Stimulated activated CD4-positive, alpha-beta T cell treated with anti-CD3 and anti-CD28 coated beads, Interleukin-15, amount 100 ng/mL, for 48 hours (primary cell): ENCODE measurements at places on chromosomes 16 and 17.
A peak's percentile ranks its signal among the peaks of the same experiment; 100 is the strongest.

- no peak for DNase-seq
Measured at GRCh38 chr16:19908921-19909320, 24.3 kb upstream of the GPRC5B start.

DNA sequence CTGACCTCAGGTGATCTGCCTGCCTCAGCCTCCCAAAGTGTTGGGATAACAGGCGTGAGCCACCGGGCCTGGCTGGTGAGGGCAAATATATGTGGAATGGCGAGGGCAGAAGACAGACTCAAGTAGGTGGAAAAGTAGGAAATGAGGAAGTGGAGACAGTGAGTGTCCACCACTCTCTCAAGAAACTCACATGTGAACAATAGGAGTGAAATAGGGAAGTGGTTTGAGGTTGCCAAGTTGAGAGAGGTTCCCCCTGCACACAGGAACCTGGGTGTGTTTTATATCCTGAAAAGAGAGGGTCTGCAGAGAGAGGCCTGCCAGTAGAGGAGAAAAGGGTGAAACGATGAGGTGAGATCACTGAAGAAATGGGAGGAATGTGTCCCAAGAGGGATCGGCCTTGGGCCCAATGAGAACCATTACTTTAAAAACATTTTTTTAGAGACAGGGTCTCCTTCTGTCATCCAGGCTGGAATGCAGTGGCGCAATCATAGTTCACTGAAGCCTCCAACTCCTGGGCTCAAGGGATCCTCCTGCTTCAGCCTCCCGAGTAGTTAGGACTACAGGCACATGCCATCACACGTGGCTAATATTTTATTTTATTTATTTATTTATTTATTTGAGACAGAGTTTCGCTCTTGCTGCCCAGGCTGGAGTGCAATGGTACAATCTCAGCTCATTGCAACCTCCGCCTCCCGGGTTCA is 17.1 kb upstream of the CORO1A start:
- no peak for DNase-seq

DNA sequence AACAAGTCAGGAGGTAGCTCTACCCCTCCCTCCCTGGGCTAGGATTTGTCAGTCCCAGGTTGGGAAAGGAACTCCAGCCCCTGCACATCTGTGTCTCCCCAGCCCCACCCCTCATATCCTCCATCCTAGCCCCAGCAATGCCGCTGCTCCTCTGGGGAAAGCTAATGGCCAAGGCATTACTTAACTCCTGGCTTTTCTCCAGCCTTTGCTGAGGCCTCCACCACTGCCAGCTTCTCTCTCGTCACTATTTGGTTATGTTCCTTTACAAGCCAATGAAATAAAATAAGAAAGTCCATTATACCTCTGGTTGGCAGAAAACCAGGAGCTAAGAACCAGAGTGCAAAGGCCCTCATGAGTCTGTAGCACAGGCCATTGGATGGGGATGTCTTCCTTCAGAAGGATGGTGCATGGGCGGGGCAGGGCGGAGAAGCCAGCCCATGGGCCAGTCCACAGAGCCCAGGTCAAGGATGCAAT is 171.0 kb downstream of the CCDC182 start:
- DNase-seq: no peak

- DNase-seq: no peak
Measured at GRCh38 chr17:6204203-6204722, 134.1 kb downstream of the WSCD1 start.

DNA sequence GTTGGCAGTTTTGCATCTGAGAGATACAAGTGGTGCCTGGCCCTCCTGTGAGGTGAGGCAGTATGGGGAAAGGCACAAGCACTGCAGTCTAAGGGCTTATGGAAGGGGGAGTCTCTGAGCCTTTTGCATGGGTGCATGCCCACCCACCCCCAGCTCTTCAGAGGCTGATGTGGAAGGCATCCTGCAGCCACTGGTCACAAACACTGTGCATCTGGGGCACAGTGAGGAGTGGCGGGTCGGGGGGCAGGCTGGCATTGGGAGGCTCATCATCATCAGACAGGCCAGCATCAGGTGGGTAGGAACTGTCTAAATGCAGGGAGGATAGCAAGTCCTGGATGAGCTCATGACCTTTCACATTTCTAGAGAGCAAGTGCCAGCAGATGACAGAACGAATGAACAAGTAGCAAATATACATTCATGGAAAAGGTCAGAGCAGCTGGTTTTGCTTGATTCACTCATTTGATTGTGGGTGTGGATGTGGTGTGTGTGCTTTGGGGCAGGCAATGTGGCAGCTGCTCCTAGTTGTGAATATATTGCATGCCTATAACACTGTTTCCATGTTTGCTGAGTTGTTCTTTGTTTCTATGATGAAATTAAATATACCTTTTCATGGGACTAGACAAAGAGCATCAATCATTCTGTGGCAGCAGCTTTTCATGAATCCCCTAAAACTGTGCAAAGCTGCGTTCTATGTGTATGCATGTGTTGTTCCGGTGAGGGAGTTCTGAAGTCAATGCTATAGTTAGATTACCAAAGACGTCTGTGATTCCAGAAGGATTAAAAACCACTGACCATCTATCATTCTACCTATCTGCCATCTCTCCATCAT is 29.2 kb downstream of the TRIM25 start:
- no peak for DNase-seq

DNA sequence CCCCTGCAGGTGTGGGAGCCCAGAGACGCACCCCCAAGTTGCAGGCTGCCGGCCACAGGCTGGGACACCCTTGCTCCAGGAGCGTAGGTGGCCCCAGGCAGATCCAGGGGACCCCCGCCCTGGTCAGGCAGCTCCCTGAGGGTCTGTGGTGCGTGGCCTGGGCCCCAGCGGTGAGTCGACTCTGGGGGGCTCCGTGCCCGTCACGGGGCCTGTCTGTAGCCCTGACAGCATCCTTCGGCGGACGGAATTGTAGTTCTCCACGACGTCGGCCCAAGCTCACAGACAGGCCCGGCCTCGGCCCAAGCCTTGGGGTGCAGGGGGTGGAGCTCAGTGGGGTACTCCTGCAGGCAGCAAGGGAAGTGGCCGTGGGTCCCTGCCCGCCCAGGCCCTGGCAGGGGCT is 82.9 kb downstream of the LMF1 start:
- no peak for DNase-seq

DNA sequence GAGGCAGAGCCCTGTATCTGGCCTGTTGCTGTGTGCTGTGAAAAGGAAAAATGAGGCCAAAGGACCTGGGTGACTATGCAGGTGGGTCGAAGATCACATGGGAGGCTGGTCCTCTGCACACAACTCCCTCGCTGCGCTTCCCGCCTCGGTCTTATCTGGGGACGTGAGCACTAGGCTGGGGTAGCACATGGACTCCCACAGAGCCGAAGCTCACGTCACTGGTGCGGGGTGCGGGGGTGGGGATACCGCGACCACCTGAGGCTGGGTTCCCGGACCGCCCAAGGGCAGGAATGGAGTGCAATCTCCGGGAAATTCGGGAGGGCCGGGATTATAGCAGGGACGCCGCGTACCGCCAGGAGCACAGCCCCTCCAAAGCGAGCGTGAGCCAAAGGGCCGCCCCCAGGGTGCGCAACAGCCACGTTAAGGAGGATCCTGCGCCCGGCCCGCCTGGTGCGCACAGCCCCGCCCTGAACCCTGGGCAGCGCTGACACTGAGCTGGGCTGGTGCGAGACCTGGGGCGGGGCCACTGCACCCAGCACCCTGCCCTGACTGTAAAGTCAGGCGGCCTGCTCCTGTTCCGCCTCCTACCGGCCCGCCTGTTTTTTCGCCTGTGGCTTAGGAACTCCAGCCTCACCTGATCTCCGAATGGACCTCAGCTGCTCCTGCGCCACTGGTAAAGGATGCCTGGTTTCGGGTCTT is 4.8 kb downstream of the MT1A start:
- DNase-seq: peak; percentile 59

DNA sequence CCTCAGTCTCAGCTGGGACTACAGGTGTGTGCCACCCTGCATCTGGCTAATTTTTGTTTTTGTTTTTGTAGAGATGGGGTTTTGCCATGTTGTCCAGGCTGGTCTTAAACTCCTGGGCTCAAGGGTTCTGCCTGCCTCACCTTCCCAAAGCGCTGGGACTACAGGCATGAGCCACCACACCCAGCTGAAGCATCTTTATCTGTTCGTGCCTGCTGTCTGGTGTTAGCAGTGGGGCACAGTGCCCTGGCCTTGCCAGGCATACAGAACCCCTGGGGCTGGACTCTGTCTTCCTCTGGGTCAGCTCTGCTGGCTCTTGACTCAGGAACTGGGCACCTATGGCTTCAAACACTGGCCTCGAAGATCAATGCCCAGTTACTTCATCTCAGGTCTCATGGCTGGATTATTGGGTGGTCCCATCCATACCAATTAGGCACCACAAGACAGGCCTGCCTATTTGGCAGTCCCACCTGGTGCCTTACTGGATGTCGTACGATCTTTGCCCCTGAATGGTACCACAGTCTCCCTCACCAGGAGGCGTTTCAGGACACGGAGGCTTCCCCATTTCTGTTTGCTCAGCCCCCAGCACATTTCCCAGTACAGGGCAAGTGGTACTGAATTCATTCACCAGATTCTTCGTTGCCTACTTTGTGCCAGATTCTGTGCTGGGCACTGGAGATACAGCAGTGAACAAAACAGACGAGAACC is 99.3 kb downstream of the RAB11FIP4 start:
- no peak for DNase-seq

DNA sequence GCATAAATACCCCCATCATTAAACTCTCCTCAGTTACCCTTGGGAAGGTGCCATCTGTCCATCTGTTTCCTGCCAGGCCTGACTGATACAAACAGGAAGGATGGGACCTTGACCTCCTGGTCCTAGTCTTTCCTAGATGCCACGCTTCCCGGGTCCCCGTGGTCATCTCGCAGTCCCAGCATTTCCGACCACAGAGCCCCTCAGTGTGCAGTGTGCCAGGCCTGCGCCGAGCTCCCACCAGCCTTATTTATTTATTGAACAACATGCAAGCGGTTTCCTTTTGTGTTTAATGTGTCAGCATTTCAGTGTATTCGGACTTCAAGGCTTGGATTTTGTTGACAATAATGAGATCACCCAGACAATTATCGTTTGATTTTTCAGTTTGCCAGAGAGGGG is 45.6 kb upstream of the NKD1 start:
- no peak for DNase-seq

DNA sequence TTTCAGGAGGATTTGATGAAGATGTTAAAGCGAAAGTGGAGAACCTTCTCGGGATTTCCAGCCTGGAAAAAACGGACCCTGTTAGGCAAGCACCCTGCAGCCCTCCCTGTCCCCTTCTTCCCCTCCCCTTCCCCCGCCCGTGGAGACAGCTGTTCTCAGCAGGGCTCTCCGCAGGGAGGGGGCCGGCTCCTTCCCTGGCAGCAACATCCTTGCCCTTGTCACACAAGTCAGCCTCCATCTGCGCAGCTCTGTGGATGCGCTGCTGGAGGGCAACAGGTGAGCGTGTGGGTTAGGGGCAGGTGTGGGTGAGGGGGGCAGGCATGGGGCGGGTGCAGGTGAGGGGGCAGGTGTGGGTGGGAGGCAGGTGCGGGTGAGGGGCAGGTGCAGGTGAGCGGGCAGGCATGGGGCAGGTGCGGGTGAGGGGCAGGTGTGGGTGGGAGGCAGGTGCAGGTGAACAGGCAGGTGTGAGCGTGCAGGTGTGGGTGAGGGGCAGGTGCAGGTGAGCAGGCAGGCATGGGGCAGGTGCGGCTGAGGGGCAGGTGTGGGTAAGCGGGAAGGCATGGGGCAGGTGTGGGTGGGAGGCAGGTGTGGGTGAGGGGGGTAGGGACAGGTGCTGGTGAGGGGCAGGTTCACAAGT is 9.4 kb downstream of the CYBC1 start:
- no peak for DNase-seq

DNA sequence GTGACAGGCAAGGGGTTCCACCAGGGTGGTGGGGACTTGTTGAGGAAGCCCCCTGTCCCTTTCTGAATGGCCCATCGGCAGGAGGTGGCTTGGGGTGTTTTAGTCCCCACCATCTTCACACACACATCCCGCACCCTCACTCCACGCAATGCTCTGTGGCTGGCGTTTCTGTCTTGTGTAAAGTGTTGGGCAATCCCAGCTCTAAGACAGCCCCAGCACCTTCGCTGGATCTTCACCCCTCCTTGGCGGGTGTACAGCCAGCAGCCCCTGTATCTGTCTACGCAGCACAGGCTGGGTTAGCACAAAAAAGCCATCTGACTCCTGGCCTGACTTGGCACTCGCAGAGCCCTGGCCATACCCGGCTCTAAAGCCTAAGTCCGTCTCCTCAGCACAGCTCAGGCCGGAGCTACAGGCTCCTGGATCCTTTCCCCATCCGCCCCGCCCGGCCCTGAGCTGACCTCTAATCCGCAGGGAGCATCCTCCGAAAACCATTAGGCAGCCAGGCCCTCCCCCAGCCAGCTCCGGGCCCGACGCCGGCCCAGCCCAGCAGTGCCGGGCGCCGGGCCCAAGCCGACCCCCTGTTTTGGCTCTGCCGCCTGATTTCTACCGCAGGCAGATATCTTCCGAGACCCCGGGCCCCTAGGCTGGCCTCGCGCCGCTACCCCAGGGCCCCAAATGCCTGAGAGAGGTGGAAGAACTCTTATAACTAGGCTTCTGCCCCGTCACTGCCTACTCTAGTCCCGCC is 42.4 kb upstream of the TAC4 start:
- no peak for DNase-seq

DNA sequence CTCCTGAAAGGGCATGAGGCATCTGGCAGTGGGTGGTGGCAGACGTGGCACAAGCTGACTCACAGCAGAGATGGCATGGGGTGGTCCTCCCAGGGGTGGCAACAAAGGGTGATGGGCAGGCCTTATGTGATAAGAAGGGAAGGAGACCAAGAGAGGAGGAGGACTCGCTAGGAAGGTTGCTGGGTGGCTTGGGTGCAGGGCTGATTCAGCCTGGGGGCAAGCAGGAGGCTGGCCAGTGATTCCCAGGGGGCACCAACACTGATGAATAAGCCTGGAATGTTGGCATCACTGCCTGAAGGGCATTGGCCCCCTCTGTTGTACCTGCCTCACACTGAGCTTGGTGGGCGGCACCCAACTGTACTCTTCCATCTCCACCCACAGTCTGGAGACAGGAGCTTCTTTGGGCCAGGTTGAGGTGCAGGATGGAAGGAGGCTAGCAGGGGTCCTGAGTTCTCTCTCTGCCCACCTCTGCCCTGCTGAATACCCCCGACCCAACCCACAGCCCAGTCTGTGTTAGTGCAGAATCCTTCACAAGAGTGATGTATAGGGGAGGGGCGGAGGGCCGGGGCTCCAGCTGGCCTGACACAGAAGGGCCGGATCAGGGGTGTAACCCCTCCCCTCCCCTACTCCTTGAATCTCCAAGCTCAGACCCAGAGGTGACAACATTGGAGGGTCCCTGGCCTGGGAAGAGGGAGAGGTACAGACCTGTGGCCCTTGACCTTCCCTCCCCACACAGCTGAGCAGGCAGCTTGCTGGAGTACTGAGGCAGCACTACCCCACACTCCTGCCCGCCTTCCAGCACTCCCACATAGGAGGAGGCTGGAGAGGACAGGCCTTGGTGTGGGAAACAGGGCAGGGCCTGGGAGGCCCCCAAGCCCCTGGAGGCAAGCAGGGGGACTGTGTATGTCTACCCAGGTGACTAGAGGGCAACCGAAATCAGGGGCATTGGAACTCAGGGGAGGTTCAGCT is 2.6 kb downstream of the STAC2 start:
- DNase-seq: no peak

GRCh38 chr17:73200476-73200875 is 7.6 kb downstream of the COG1 start:
- DNase-seq: no peak
